ENCODE measurements at places on chromosomes 5 and 9. TPM values are rescaled to one million over a fixed set of nuclear protein-coding genes. Genes with fewer than 3 reads are reported as not detected.

- DNase-seq: peak; percentile 14
These were observed 196.2 kb downstream of the DTWD2 start for GRCh38 chr5:118791926-118792734.

GRCh38 chr5:9623661-9624060 is 6.5 kb downstream of the TAS2R1 start:
- DNase-seq: no peak

DNA sequence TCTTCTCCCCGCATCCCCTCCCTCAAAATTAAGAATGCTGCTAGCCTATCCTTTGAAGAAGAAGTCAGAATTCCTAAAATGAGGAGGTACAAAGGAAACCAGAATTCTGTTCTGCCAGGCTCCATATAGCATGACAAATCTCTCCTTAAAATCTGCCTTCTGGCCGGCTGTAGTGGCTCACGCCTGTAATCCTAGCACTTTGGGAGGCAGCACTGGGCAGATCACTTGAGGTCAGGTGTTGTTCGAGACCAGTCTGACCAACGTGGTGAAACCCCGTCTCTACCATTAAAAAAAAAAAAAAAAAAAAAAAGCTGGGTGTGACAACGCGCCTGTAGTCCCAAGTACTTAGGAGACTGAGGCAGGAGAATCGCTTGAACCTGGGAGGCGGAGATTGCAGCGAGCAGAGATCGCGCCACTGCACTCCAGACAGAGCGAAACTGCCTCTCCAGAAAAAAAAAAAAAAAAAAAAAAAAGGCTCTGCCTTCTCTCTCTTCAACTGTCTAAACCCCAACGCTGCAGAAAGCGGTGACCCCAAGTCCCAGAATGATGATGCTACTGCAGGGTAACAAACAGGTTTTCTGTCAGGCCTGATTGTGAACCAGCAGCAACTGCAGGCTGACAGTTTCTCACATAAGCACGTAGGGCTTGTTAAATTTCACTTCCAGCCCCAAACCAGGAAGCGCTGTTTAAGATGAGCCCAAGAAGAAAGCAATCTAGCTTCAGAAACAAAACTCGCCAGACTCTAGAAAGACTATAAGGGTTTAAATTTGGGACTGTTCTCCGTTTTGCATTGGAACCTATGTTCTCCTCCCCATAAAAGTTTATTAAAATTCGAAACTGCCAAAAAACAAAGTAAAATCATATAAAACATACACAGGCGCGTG is 963 bp upstream of the CAST start:
- no peak for DNase-seq

GRCh38 chr9:90966480-90967144 is 165.0 kb downstream of the SYK start:
- DNase-seq: no peak

Gene TEX48
- total RNA-seq: not detected

Gene PCDHGA4
- 4.4 TPM for total RNA-seq

Measured in right cardiac atrium (tissue), 5 donors.